ENCODE measurements at places on chromosomes 6 and 20. TPM values are rescaled to one million over a fixed set of nuclear protein-coding genes. Genes with fewer than 3 reads are reported as not detected.

The CLVS2 gene
- not detected for polyA plus RNA-seq

The FILIP1 gene
- polyA plus RNA-seq: not detected

The TMEM74B gene
- polyA plus RNA-seq: not detected

The HLA-DQA1 gene
- 98.1 TPM for polyA plus RNA-seq

The TRAM2 gene
- polyA plus RNA-seq: 5.9 TPM

The F13A1 gene
- 49.0 TPM for polyA plus RNA-seq

The MUC21 gene
- not detected for polyA plus RNA-seq

The DEFB128 gene
- polyA plus RNA-seq: not detected

The XKR7 gene
- not detected for polyA plus RNA-seq

DNA sequence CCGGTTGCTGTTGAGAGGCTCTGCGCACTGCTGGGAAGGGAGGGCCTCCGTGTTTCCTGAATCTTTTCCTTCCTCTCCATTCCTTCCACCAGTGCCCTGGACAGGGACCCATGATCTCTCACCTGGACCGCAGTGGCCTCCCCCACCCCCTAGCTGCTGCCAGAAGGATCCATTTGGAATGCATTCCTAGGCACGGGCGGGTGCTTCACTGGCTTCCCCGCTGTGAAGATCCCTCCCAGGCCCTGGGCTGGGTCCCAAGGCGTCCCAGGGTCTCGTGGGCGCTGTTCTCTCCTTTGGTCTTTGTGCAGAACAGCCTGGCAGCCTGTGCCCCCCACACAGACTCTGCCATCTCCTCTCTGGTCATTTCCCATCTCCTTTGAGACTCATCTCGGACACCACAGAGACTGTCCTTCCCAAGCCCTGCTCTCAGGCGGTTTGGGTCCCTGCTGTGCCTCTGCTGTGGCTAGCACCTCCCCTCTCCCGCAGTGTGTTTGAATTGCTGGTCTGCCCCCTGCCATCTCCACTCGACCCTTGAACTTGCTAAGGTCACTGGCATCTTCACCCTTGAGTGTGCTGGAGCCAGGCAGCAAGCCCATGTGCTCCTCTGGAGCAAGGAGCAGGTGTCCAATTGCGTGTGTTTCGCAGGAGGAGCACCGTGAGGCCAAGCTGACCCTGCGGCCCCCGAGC lies 59.0 kb downstream of the TCP11 start:
- DNase-seq: no peak

DNA sequence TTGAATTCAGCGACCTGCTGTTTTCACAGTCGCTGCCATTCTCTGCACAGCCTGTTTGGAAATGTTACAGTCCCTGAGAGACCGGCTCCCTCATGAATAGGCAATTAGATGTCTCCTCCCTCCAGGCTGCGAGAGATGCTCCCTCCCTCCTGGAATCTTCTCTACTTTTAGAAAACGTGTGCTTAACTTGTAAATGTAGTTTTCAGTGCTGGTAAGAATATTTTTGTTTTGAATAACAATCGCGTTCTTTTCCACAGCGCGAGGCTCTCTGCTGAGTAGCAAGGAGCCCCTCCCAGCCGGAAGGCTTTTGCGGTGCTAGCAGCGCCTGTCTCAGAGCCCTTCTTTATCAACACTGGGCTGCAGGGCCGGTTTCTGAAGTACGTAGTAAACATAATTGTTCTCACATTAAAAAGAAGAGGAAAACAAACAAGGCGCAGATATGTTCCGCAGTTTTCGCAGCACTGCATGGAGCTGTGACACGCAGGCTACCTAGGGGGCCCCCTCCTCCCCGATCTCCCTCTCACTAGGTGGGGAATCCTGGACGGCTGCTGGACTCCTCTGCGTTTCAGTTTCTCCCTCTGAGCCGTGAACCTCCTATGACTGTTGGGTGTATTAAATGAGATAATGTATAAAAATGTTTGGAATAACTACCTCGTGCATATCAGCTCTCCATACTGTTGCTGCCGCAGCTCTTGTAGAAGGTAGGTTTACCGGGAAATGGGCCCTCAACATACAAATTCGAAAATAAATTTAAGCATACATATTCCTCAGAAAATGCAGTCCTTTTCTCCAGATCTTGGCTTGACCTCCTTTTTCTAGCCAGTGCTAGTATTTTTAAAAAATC lies 79.0 kb upstream of the SPACA1 start:
- no peak for DNase-seq

GRCh38 chr20:53839423-53840176 lies 230.8 kb downstream of the BCAS1 start:
- peak; percentile 72 for DNase-seq

- no peak for DNase-seq
These were observed 23.0 kb upstream of the TFAP2A start for GRCh38 chr6:10437891-10438290.

DNA sequence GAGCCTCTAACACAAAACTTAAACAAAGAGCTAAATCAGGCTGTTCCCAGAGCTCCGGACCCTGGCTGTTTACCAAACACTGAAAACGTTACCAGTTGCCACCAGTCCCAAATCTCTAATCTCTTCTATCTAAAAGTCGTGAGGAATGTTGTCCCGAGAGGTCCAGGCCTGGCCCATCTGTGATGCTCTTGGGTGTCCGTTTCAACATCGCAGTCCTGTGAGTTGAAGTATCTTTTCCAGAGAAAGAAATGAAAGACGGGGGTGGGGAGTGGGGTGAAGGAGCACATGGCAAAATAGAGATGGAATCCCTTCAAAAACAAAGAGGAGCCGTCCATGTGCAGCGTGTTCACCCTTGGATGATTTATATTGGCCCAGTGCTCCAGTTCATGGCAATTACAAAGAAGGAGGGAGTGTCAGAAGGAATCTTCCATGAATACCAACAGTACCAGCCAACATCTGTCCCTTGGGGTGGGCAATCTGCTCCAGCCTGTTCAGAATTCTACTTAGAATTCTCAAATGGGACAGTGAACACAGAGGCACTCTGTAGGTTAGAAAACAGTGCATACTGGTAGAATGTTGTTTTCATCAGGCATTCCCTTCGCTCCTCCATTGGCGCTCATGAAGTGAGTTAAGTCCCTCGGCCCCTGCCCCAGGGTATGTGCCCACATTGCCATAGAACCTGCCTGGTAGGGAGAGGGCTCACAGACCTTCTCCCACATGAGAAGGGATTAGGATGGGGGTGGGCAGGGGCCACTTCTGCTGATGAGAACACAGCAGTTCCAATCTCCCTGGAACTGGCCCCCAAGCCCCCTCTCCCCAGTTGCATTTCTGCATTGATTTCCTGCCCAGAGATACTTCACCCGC lies 112.1 kb downstream of the LY86 start:
- no peak for DNase-seq

- no peak for DNase-seq
These were observed 46.3 kb downstream of the SLC2A10 start for GRCh38 chr20:46755483-46756413.

DNA sequence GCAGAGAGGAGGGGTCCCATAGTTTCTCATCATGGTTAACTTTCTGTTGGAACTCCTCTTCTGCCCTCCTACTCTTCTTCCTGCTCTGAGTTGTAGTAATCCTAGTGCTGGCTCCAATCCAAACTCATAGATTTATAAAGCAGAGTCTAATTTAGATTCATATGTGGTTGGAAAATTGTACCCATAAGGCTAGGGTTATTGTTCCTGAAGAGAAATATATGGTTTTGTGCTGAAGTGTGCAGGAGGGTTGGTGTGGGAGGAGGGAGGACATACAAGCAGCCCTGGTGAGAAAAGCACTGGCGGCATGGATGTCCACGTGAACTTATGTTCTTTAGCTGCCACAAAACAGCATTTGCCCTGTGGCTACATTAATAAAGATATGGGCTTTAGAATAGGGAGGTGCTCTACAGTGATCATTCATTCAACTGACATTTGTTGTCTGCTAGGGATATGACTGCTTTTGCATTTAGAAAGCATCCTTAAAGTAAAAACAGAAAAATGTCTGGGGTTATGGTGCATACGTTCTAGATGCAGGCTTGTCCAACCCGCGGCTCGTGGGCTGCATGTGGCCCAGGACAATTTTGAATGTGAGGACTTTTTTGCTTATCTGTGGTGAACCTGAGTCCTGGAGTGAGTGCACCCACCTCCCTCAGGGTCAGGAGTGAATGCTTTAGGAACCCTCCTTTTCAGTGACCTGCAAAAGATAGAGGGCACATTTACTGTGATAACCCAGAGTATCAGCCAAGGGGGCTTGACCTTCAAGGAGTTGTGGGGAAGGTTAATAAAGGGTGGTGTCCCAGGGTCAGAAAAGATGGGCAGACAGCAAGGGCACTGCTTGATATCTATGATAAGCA lies 4.1 kb downstream of the HLA-A start:
- no peak for DNase-seq

DNA sequence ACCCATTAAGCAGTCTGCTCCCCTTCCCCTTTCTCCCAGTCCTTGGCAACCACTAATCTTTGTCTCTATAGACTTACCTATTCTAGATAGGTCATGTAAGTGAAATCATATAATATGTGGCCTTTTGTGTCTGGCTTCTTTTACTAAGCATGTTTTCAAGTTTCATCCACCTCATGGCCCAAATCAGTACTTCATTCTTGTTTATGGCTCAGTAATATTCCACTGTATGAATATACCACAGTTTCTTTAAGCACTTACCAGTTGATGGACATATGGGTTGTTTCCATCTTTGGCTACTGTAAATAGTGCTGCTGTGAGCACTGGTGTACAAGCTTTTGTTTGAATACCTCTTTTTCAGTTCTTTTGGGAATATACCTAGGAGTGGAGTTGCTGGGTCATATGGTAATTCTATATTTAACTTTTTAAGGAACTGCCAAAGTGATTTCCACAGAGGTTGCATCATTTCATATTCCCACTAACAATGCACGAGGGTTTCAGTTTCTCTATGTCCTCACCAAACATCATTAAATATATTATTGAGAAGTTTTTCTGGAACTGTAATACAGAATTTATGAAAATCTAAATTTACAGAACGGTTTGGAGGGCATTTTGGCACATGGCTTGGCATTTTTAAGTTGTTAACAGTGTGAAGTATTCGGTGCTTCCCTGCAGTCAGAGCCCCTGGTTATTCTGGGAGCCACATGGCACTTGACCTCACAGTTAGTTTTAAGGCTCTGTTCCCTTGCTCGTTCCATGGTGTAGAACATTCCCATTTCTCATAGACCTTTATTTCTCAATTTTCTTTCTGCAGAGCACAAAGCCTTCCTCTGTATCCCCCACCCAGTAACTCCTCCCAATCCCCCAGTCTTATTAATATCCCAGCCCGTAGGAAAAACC lies 27.0 kb upstream of the DTNBP1 start:
- peak; percentile 78 for DNase-seq

DNA sequence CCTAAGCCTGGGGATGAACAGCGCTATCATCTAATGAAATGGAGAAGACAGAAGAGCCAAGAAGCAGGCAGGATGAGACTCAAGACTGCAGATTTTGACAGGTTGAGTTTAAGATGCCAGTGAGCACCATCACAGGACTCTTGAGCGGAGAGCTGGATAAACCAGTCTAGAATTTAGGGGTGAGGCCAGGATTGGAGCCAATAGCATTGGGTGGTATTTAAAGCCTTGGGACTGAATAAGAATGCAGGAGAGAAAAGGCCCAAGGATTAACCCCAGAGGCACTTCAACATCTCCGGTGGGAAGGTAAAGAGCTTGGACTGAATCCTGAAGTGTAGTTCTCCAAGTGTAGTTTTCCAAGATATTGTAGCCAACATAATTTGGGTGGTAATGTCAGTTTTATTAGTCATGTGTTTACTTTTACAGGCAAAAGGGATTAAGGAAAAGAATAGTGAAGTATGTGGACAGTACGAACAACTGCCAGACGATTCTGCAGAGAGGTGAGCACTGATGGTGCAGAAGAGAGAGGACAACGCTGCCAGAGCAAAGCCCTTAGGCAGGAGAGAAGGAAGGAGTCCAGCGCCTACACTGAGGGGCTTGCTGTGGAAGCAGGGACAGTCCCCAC lies 85.2 kb downstream of the DTNBP1 start:
- no peak for DNase-seq

GRCh38 chr6:13177664-13178063 lies 150.7 kb downstream of the TBC1D7 start:
- DNase-seq: no peak

- no peak for DNase-seq
These were observed 67.1 kb downstream of the SCAF8 start for GRCh38 chr6:154800338-154800737.

- no peak for DNase-seq
These were observed 26.9 kb upstream of the STXBP5 start for GRCh38 chr6:147177286-147177685.

DNA sequence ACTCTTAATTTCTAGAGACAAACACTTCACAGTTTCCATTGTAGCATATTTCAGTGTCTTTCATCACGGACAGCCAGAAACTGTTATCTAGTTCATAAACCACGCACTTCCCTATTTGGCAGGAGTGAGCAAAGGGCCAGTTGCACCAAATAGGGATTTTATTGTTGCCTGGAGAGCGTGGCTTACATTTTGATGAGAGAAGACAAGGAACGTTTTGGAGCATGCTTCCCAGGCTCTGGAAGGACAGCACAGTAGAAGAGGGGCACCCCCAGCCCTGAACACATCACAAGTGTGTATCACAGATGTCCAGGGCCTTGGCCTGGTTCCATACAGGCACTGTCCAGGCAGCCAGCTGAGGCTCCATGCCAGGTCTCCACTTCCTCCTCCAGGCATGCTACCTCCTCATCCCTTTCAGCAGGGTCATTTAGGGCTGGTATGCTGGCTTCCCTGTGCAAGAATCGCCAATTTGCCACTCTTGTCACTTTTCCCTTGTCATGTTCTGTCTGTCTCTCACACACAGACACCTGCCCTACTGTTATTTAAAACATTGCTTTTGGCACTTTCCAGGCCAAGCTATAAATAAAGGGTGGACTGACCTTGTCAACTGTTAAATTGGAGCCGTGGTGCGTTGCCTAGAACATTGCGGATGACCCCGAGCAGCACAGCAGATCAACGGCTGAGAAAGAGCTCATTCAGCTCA lies 235.0 kb upstream of the GMDS start:
- peak; percentile 41 for DNase-seq

DNA sequence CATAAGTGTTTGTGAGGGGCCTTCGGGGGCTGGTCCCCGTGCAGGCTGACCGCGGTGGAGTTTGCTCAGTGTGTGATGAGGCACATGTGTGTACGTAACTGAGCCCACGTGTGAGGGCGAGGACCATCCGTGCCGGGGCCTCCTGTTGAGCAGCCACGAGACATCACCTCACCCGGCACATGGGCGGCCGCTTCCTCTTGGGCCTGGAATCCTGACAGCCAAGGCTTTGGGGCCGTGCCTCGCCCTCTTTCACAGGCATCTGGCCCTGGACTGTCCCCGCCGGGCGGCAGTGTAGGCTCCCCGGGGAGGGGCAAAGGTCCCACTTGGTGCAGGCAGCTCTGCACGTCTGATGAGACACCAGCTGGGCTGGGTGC lies 202.3 kb downstream of the DLL1 start:
- DNase-seq: no peak

GRCh38 chr6:138970159-138970558 lies 17.9 kb downstream of the REPS1 start:
- DNase-seq: no peak

DNA sequence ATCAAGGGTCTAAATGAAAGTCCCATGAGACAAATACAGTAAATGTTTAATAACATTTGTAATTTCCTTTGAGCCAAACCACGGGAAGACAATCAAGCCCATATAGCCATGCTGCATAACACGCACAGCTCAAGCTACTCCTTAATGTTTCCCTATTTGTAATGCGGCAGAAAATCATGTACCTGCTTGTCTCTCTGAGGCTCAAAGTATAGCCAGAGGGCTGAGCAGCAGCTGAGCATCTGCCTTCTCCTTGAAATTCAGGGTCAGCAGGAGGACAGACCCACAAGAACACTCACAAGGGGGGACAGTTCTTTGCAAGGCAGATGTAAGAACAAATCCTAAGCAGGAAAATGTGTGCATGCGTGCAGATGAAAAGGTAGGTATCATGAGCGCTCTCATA lies 45.8 kb upstream of the JARID2 start:
- DNase-seq: no peak

Measured in CD14-positive monocyte (primary cell).